ENCODE measurements at places on chromosomes 2 and 18.

DNA sequence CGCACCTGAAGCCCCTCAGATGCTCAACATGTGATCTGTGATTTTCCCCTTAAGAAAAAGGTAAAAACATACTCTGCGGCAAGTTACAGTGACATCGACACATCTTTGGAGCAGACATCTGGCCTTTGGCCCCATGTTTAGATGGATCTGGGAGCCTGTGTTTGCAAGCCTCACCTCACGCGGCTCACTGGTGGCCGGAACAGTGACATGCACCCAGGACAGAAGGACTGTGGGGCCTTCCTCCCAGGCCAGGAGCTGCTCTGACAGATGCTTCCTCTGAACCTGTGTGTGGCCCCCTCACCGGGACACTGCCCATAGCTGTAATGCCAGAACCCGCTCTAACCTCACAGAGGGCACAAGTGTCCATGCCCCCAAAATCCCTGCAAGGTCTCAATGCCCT, 13.1 kb downstream of the PASK start:
- no peaks in the 10 kb centered on the region for H3K36me3 ChIP-seq
- no peak overlapping the region for H3K4me3 ChIP-seq
- DNase-seq: no peak
- H3K27ac ChIP-seq: no peak overlapping the region
- H3K4me1 ChIP-seq: no peaks in the 10 kb centered on the region
- no peaks in the 10 kb centered on the region for H3K27me3 ChIP-seq

GRCh38 chr2:97995026-97995733, 568 bp downstream of the TMEM131 start:
- peak overlapping the region; percentile 98 for H3K27ac ChIP-seq
- no peak for DNase-seq
- H3K4me1 ChIP-seq: peaks cover 19% of the 10 kb centered on the region
- peak overlapping the region; percentile 97 for H3K4me3 ChIP-seq
- H3K27me3 ChIP-seq: no peaks in the 10 kb centered on the region

DNA sequence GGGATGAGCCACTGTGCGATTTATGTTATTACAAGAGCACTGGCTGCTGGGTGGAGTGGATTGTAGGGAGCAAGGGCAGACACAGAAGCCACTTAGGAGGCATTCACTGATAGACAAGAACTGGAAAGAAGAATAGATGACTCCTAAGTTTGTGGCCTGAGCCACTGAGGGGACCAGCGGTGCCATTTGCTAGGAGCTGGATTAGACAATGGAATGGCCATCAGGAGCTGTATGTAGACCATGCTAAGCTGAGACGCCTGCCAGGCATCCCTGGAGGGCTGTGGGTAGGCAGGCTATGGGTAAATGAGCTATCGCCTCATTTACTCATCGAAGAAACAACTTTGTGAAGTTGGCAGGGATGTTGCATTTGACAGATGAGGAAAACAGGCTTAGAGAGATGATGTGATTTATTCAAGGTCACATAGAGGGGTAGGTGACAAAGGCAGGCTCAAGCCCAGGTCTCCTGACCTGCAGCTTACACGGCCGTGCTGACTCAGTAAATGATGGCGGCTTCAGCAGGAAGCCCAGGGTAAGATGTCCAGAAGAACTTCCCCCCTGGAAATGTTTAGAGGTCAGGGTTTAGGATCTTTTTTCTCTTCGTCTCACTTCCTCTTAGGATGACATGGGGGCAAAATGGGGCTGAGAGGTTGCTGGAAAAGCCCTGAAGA, 2.8 kb downstream of the MFSD2B start:
- no peaks in the 10 kb centered on the region for H3K36me3 ChIP-seq
- no peak for DNase-seq
- H3K4me3 ChIP-seq: no peak overlapping the region
- H3K27me3 ChIP-seq: no peaks in the 10 kb centered on the region
- H3K27ac ChIP-seq: no peak overlapping the region

- no peak for DNase-seq
- no peak overlapping the region for H3K27ac ChIP-seq
- H3K4me3 ChIP-seq: no peak overlapping the region
- H3K4me1 ChIP-seq: no peaks in the 10 kb centered on the region
- no peaks in the 10 kb centered on the region for H3K27me3 ChIP-seq
Measured at GRCh38 chr2:94861308-94862152, 9.7 kb upstream of the TEKT4 start.

DNA sequence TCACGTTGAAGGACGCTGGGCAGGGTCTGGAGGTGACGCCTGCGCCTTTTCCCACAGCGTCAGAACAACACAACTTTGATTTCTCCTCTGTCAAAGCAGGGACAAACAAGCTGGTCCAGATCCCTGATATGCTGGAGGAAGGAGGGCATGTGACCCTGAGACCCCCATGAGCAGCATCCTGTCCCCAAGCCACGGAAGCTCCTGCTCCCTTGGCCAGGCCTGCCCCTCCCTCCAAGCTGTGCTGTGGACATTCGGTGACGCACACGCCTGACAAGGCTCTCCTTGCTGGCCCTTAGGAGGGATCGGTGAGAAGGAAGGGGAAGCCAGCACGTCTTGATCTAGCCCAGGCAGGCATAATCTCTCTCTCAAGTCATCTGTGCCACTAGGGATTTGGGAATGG, 11.3 kb downstream of the MLPH start:
- no peak overlapping the region for H3K4me3 ChIP-seq
- H3K4me1 ChIP-seq: peaks cover 11% of the 10 kb centered on the region
- no peak for DNase-seq
- H3K27me3 ChIP-seq: no peaks in the 10 kb centered on the region
- H3K27ac ChIP-seq: no peak overlapping the region
- no peaks in the 10 kb centered on the region for H3K36me3 ChIP-seq

DNA sequence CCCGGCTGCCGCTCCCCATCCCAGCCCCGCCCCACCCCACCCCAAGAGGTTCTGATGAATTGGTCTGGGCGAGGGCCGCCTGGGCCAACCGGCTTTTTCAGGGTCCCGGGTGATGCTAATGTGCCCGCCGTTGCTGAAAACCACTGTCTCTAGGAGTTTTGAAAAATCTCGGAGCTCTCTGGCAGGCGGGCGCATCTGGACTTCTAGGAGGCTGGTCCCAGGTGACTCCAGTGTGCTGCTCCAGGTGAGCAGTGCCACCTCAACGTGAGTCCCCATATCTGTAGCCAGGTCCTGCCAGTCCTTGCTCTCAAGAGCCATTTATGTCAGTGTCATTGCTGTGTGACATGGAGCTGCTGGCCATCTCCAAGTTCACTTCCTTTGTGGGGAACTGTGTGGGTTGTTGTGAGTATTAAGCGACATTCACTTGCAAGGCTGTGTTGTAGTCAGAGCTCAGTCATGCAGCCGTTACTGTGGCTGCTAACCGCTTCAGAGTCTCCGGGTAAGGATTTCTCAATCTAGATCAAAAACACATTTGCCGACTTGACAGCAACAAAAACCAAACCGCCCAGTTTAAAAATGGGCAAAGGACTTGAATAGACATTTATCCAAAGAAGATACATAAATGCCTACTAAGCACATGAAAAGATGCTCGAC, at the start of gene RFX8:
TSS of gene RFX8 (minus strand) at position 382 of the 654 bp plus-strand sequence. CDS start 8,264 bp downstream, outside the sequence.
- H3K4me3 ChIP-seq: peak within 1 kb of the TSS; percentile 77
- H3K36me3 ChIP-seq: no peaks in the 10 kb centered on the region
- H3K4me1 ChIP-seq: peaks cover 4% of the 10 kb centered on the region
- no peak for DNase-seq
- H3K27me3 ChIP-seq: no peaks in the 10 kb centered on the region

DNA sequence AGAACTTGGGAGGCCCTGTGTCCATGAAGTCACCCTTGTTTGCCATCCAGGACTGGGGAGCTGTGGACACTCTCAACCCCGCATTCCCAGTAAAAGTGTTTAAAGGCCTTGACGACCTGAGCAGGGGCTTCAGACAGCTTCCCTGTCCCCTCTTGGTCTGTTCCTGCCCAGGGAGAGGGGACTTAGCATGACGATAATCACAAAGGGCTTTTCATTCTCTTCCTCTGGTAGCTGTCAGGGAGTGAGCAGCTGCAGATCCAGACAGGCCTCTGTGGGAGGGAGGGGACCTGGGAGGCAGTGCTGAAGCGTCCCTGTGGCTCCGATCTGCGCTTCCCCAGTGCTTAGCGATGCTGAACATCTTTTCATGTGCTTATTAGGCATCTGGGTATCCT, 77.8 kb upstream of the HS6ST1 start:
- no peaks in the 10 kb centered on the region for H3K36me3 ChIP-seq
- no peak overlapping the region for H3K4me3 ChIP-seq
- DNase-seq: no peak
- no peaks in the 10 kb centered on the region for H3K27me3 ChIP-seq

DNA sequence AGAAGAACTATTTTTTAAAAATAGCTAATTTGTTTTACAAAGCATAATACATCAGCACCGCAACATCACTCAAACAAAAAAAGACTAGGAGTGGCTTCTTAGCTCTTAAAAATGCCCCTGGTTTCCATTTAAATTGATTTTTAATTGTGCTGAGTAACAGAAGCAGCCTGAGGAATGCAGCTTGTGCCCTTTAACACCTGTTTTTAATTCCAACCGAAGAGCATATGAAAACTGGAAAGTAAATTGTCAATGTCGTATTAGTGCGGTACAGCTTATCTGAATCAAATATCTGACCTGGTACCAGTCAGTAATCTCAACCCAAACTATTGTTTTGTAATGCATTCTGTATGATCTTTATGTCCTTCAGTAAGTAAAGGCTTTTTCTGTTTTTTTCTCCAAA, 13.2 kb upstream of the CD302 start:
- no peaks in the 10 kb centered on the region for H3K27me3 ChIP-seq
- no peak overlapping the region for H3K27ac ChIP-seq
- H3K4me1 ChIP-seq: no peaks in the 10 kb centered on the region

DNA sequence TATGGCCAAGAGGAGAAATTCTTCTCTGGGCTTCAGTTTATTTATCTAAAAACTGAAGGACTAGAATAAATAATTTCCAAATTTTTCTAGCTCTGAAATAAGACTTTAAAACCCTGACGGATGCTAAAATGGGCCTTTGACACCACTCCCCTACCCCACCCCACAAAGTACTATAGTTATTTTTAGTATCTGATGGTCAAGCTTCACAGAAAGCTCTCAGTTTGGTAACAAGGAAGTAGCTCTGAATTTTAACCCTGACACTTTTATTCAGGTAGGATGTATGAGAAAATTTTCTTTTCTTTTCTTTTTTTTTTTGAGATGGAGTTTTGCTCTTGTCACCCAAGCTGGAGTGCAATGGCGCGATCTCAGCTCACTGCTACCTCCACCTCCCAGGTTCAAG, 2.4 kb downstream of the RBKS start:
- no peak for DNase-seq
- peak overlapping the region; percentile 83 for H3K27ac ChIP-seq
- H3K27me3 ChIP-seq: no peaks in the 10 kb centered on the region
- H3K4me3 ChIP-seq: no peak overlapping the region
- H3K4me1 ChIP-seq: peaks cover 14% of the 10 kb centered on the region
